T-helper 9 cell (primary cell): ENCODE measurements at places on chromosomes 12 and 14.

- no peak for DNase-seq
Observed at GRCh38 chr14:54329082-54329695, 67.6 kb upstream of the CDKN3 start.

- DNase-seq = no peak
Observed at GRCh38 chr14:63800083-63800482, 52.7 kb upstream of the SYNE2 start.

DNA sequence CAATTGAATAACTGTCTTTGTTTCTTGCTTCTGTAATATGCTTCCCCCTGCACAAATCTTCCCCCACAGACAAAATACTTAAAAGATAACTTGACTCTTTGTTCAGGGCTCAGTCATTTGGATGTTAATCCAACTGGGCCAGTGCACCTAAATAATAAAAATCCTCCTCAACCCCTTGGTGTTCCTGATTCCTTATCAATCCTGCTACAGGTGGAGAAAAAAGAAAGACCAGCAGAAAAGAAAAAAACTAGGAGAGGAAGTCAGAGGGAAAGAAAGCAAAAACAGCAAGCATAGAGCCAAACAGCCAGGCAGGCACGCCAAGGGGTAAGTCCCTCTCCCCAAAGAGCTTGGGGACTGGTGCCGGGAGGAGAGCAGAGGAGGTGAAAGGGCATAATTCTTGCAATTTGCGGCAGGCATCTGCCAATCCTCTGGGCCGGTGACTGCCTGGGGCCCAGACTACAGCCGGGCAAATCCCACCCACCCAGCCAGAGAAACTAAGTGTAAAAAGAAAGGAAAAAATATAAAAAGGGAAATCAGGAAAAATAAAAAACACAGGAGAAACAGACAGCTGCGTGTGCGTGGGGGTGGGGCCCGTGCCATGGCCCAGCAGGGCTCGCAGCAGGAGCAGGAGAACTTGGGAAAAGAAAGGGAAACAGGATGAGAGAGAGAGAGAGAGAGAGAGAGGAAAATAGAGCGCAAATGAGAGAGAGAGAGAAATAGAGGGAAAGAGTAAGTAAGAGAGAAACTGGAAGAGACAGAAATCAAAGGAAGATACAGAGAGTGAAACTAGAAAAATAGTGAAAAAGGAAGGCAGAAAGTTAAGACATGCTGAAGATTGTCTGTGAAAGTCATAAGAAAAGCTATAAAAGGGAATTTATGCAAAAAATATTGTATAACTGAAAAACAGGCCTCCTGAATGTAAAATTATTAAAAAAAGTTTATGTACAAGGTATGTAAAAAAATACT is 21.4 kb downstream of the KLRK1 start:
- no peak for DNase-seq

DNA sequence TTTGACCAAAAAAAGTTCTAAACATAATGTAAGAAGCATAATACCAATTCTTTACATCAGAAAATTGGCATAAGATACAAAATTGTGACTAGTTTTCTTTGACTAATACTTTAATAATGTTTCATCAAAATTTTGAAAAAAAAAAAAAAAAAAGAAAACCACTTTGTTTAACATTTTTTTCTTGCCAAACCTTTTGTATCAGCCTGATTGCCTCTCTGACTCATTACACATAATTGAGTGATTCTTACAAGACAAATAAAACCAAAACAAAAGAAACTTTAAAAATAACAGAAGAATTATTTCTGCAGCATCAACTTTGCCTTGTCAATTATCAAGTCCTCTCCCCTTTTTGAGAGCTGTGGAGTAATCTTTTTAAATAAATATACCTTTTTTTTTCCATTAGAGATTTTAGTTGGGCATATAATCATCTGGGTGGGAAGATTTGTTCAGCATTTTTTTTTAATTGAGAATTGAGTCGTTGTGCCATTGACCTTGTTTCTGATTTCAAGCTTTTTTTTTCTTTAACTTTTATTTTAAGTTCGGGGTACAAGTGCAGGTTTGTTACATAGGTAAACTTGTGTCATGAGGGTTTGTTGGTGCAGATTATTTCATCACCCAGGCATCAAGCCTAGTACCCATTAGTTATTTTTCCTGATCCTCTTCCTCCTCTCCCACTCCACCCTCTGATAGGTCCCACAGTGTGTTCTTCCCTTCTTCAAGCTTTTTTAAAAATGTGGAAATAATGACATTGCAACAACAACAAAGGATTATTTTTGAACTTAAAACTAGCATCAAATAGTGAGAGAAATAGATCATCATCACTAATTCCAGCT is 45.8 kb upstream of the HMGA2 start:
- no peak for DNase-seq

DNA sequence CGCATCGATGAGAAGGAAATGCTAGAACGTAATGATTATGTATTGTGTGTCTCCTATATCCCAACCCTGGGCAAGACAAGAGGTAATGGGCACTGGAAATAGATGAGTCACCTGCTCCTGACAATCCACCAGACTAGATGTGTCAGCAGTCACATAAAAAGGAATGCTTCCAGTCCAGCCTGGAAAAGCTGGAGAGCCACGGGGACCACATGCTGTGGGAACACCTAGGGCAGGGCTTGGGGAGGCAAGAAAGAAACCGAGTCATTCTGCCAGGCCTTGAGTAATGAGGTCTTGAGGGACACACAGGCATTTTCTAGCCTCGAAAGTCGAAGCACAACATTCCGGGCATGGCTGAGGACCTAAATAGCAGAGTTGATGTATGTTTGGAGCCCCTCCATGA is 716.7 kb upstream of the TMEM132C start:
- no peak for DNase-seq

DNA sequence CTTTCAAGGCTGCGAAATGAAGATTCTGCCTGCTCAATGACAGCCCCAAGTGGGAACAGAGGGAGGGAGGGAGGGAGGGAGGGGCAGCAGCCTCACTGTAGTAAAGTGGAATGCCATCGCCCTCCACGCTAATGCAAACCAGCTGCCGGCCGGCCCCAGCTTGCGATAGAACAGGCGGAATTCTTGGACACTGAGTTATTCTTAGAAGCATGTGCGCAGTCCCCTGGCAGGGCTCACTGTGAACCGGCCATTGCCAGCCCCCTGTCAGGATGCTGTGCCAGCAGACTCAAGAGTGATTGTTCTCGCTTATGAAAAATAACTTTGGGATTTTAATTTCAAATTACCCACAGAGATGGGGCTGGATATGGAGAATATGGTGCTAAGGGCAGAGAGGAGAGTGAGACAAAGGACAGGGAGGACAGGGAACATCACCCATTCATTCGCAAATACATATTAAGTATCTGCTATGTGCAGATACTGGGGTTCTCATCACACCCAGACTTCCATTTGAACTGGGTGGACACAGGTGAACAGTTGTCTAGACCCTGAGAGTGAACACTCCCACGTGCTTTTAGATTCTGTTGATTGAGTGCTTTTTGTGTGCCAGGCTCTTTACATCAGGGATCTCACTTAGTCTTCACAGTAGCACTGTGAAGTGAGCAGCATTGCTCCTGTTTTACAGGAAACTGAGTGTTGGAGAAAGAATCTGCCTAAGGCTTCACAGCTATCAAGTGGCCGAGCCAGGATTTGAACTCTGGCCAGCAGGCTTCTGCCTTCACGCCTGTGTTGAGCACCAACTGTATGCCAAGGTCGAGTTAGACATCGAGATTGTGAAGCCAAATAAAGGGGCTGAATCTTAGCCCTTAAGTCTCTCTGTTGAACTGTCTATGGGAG is 192.9 kb downstream of the C12orf75 start:
- DNase-seq = no peak
